Fibroblast of skin of right quadriceps (primary cell): ENCODE measurements at places on chromosomes 1 and 21.
A peak's percentile ranks its signal among the peaks of the same experiment; 100 is the strongest.

DNA sequence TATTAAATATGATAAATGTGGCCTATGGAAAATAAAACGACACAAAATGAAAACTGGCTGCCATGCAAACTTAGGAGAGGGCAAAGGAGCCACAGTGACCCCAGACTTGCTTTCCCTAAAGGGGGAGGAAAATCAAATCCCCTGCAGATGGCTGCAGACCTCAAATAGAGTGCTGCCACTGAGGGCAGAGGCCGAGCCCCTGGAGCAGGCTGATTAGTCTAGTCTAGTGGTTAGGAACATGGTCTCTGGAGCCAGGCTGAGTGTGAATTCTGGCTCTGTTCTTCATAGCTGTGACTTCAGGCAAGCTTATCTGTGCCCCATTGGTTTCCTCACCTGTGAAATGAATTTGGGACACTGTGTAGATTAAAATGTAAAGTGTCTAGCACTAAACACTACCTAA is 60.8 kb downstream of the ITPKB start:
- no peak for DNase-seq

- DNase-seq: no peak
Observed at GRCh38 chr1:109971559-109971958, 13.0 kb upstream of the AHCYL1 start.

GRCh38 chr21:34367320-34367935 is 3.6 kb downstream of the KCNE2 start:
- DNase-seq: peak; percentile 68

DNA sequence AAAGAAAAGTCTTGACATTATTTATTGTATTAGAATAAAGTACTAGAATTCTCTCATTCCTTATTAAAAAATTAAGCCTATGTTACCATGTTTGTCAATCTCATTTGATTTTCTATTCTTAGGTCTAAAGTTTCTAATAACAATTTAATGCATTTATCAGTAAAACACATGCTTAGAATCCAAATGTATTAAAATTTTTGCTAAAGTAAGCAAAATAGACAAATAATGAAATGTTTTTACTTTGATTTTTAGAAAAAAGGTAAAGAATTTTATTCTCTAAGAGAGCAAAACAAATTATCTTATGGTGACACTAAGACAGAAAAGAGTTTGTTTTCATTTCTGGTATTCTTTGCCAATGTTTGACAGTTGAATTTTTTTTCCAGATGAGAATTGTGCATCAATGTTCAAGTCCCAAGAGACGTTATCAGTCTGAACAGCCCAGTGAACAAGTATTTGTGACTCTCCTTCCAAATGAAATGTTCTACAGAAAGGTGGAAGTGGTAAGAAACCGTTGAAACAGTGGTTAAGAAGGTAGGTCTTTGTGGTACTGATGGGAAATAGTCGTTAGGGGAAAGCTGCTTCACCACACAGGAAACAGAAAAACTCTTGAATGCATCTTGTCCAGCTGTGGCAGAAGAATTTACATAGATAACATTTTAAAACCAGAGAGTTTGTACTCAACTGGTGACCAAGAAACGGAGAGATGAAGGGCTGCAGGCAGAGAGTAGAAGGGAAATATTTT is 402.5 kb downstream of the PTPRC start:
- no peak for DNase-seq

DNA sequence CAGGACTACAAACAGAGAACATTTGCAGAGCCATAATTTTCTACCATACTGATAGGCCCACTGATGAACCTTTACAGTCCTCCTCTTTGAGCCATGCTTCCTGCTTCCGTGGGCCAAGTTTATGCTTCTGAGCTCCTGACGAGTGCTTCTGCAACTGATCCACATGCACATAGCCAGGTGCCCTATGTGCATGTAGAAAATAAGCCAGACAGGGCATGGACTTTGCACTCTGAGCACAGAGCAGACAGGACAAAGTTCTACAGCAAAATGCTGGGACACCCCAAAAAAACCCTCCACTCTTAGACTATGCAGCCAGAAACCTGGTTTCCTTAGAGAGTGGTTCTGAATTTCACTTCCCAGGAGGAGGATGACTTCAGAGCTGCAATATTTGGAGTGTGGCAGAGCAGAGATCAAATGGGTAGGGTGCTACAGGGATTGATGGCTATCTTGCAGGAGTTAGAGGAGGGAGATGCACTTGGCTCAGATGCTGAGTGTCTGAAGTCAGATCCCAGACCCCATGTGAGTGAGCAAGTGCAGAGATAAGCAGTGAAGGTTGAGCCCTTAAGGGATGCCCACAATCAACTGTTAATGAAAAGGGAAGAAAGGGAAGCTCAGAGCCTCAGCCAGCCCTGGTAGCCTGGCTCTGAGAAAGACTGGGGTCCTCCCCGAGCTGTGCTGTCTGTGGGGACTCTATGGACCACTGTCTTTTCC is 230.9 kb downstream of the DUSP10 start:
- DNase-seq: no peak

GRCh38 chr21:17003258-17003615 is 509.6 kb upstream of the CXADR start:
- DNase-seq: peak; percentile 73

DNA sequence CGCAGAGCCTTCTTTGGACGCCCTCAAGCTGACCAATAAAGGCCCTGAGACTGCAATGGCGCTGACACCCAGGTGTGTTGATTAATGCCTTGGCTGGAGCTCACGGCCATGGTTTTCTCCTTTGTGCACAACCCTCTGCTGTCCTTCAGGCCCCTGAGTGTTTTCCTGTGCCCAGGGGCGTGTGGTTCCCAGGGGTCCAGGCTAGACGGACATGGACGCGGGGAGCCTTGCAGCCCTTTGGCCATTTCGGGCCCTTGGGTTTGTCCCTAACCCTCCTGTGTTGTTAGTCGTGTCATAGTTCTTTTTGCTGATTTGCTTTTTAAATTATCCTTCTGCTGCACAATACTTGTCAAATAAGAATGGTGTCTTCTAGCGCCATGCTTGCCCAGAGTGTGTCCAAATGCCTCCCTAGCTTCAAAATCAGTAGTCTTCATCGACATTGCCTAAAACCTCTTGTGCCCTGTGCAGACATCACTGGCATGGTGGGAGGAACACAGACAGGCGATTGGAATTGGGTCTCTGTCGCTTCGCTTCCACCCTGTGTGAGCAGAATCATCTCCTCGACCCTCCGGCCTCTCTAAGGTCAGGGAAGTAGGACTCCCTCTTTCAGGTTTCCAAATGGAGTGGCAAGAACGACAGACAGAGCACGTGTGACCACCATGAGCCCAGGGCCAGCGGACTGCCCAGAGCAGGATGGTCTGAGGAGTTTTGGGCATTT is 1.9 kb downstream of the KRTAP10-4 start:
- DNase-seq: no peak

GRCh38 chr1:16073490-16074119 is at the start of gene FAM131C:
Gene FAM131C (minus strand): TSS chr1:16073651. CDS start chr1:16073442, 209 bp downstream.
- no peak for DNase-seq

GRCh38 chr1:154546264-154547063 is 12.0 kb downstream of the UBE2Q1 start:
- peak; percentile 48 for DNase-seq

DNA sequence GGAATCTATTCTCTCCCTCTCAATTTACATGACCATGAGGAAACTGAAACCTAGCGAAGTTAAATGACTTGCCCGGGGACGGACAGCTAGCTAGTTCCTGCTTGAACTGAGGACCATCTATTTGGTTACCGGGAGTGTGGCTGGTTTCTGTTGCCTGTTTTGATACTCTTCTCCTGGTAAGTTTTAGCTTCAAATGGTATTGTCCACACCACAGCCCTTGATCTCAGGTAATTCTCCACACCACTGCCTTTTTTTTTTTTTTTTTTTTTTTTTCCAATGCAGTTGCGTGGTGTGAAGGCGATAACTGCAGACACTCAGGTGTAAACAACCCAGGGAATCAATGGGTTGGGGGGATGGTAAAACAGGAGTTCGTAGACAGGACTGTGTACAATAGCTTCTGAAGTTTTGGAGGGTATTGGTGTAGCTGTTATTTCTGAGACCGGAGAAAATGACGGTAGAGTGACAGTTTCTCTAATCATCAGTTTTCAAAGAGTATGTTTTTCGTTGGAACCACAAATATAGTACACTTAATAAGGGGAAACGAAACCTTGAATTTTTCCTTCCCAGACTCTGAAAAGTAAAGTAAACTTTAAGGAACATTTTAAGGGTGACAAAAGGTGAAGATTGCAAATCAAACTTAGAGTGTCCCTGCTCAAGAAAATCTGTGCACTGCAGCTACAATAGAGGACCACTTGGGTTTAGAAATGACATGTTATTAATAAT is 125.3 kb upstream of the CACYBP start:
- DNase-seq: no peak

DNA sequence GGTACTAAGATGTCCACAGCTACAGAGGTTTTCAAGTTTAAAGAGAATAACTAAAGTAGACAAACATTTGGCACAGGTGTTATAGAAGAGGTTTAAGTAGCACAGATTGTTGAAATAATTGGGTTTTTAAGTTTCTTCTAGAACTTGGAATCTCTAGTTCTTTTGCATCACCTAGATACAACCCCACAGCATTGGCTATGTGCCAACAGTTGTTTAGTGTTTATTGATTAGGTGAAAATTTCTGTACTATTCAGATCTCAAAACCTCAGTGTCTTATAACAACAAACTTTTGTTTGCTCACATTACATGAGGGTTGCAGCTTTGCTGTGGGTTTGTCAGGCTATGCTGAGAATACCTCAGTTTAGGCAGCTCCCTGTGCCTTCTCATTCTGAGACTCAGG is 162.5 kb downstream of the TBX15 start:
- no peak for DNase-seq

GRCh38 chr1:111197598-111198284 is 2.7 kb downstream of the DENND2D start:
- DNase-seq: no peak

GRCh38 chr1:81186261-81186660 is 614.5 kb upstream of the ADGRL2 start:
- DNase-seq: peak; percentile 5

DNA sequence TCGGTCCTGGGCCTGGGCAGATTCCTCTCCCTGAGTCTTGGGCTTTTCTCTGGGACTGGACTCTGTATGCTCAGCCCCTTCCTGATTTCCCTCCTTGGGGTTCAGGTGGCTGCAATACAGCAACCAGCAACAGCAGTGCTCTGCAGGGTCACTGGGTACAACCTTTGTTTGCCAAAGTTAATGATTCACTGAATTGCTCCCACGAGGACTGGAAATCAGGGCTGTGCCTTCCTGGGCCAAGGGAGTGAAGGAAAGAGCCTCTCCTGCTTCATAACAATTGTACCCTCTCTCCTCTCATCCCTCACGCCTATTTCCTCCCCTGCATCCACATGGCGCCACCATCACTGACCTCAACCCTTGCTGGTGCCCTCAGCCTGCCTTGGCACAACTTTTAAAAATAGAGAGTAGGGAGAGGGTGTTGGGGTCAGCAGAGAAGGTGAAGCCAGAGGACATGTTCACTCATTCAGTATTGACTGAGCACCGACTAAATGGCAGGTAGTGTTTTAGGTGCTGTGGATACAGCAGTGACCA is 52.8 kb upstream of the GOLT1A start:
- no peak for DNase-seq

- no peak for DNase-seq
Observed at GRCh38 chr1:68565923-68566322, 69.0 kb upstream of the DEPDC1 start.

GRCh38 chr1:15765495-15766194 is 7.0 kb downstream of the FBLIM1 start:
- peak; percentile 32 for DNase-seq

GRCh38 chr21:35328856-35329455 is 279.9 kb upstream of the RUNX1 start:
- DNase-seq: no peak

DNA sequence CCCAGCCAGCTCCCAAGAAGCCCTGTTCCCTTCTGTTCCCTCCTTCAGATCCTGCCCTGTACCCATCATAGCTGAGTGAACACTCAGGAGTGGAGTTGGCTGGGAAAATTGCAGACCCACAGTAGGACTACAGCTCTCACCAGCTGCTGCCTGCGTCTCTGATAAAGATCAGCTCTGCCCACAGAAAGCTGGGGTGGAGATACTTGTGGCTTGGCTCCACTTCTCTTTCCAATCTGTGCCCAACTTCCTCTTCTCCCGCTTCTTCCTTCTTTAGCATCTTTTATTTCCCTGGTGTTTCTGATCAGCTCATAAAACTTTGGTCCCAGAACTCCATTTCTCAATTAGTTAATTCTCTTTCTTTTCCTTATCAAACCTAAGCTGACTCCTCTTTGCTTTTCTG is 5.5 kb upstream of the CD1A start:
- DNase-seq: no peak

DNA sequence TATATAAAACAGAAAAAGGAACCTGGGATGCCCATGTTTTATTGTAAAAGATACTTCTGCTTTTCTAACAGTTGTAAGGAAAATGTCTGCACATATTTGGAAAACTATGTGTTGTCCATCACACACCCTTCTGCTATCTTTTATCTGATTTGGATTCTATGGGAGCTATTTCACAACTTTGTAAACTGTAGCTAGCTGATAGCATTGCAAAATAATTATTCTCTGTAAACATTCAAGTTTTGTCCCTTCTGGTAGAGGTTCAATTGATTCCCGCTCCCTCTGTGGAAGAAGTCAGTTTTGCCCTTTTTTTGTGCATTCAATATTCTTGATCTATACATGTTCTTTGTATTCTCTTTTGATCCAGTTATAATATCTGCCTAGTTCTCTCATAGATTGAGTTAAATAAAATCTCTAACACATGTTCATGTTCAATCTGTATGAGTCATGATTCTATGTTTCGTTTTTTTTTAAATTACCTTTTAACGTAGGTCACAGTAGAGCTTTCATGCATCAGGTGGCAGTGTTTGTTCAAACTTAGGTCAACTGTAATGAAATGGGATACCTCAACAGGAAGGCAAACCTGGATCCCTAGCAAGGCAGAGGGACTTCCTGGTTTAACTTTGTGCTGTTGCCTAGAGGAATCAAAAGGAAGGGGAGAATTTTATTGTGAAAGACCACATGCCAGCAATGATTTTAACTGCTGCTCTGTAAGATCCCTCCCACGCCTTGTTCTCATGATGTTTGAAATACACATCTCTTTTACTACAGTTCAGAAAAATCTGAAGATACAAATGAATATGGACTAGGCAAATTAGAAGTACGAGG is 26.0 kb upstream of the BCL9 start:
- peak; percentile 20 for DNase-seq

- DNase-seq: peak; percentile 80
Observed at GRCh38 chr1:54927472-54928240, 40.7 kb upstream of the DHCR24 start.

DNA sequence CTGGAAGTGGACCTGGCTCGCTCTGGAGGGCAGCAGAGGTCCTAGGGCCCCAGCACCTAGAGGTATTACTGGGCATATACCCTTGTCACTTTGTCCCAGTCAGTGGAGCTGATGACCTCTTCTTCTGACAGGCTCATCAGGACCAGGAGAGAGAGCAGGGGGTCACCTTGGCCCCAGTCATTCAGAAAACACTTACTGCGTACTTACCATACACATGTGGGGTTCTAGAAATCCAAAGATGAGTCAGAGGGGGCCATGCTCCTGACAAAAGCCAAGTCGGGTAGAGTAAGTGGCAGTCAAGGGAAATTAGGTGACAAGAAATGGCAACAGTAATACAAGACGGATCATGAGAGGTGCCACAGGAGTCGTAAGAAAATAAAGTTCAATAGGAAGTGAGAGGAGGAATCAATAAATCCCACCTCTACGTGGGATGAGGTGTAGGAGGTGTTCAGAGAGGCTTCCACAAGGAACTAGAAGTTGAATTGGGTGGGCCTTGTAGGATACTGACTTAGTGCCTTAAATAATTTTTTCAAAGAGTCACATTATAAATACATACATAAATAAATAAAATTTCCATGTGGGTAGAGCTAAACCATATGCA is 6.8 kb downstream of the KCNC4 start:
- DNase-seq: no peak
